ENCODE measurements at places on chromosomes 6 and 20.

DNA sequence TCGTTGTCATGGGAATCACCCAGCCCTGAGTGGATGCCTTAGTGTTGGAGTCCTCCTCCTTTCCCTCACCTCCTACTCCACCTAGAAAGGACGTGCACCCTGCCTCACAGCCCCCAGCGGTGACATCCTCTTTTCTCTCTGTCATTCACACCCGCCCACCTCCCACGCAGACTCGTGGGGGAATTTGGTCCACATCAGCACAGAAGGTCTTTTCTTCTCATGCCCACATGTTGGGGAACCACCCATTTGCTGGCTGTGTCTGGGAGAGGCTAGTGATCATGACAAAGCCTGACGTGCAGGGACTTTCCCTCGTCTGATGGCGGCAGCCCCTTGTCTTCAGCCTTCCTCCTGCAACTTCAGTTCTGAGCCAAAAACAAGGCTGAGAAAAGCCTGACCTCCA lies 96.0 kb upstream of the CNKSR3 start:
- DNase-seq = peak; percentile 72

DNA sequence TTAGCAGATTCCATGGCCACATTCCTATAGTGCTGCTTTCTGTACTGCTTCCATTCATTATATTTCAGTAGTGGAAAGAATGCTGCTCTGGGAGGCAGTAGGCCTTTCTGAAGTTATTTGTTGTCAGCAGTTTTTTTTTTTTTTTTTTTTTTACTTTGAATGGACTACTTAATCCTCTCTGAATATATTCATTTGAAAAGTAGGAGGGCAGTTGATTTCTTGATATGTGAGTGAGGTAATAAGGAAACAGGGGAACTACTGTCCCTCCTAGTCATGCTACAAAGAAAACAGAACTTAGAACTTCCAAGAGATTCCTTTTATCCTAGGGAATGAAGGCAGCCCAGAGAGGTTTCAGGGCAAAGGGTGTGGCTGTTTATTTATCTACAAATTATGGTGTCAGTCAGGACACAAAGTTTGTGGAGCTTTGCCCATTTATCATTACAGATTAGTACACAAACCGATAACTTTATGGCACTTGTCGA lies 155.9 kb downstream of the JARID2 start:
- DNase-seq = no peak

GRCh38 chr6:141562186-141562811 lies 570.4 kb upstream of the GJE1 start:
- peak; percentile 1 for DNase-seq

GRCh38 chr20:19486446-19486845 lies 271.6 kb upstream of the RIN2 start:
- no peak for DNase-seq

GRCh38 chr20:32777177-32777956 lies 15.2 kb downstream of the DNMT3B start:
- DNase-seq = no peak

GRCh38 chr6:27599859-27600532 lies 127.1 kb upstream of the ZNF184 start:
- DNase-seq = no peak

DNA sequence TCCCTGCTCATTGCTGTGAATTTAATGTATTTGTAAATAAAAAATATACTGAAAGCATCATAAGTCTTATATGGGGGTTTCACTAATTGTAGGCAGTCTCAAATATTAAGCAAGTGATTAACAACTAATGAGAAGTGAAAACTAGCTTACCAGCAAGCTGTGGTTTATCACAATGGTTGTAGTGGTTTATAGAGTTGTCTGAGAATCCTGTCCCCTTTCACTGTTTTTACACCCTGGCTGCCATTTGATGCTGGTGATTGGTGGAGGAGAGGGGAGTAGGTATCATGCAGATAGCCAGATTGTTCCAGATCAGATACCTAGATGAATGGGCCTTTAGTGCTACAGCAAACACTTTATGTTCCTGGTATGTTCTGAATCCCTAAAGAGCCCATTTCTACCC lies 6.0 kb downstream of the MKKS start:
- DNase-seq = no peak

DNA sequence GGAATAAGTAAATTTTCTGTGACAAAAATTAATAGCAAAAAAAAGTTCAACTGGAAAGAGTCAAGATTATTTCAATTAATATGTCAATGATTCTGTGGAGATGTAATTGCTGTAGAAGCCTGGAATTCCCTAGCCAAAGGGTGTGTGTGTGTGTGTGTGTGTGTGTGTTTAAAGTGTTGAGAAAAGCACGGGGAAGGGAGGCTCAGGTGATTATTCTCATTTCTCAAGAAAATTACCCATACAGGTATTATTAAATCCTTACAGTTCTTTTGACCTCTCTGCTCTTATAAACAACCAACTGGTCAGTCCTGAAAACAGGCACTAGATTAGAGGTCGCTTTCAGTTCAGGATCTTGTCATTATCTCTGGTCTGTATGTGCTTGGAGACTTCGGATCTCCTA lies 129.3 kb upstream of the SASH1 start:
- DNase-seq = no peak

GRCh38 chr6:122352981-122353664 lies 46.3 kb upstream of the HSF2 start:
- DNase-seq = no peak

DNA sequence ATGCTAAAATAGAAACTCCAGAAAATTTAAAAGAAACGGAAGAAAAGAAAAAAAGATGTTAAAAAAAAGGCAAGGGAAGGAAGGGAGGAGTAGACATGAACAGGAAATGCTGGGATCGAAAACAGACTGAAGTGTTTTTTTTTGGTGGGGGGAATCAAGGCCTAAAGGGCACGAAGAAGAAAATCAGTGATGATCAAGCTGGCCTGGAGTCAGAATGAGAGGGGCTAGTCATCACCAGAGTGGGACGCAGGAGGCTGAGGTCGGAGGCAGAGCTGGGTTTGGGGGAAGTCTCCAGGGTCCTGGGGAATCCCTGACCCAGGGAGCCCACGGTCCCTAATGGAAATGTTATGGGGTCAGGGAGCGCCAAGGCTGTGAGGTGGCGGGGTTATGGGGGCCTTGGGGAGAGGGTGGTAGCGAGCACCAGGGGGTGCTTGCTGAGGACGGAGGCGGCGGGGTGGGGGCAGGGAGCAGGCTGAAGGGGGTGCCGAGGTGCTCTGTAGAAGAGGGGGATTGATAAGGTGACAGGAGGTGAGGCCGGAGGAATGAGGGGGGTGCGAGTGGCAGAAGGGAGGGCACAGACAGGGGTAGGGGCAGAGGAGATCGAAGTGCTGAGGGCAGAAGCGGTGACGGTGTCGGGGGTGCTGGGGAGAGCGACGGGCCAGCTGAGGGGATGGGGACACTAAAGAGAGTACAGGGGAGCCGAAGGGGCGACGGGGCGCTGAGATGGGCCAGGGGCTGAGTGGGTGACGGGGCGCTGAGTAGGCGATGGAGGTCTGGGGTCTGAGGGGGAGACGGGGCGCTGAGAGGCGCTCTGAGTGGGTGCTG lies 684 bp downstream of the ZNFX1 start:
- peak; percentile 51 for DNase-seq

GRCh38 chr6:38346291-38347079 lies 293.2 kb downstream of the BTBD9 start:
- DNase-seq = no peak

DNA sequence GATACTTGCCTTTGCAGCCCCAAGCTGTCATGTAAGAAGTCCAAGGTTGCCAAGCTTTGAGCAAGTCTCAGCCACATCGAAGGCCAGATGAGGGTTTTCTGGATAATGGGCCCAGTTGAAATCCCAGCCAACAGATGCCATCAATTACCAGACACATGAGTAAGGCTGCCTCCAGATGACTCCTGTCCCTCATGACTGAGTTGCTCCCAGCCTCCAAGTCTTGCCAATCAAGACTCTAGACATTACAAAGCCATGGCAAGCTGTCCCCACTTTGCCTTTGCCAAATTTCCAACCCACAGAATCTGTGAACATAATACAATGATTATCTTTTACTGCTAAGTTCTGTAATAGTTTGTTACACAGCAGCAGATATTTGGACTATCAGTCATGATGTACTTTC lies 76.8 kb upstream of the ARMC2 start:
- DNase-seq = no peak

DNA sequence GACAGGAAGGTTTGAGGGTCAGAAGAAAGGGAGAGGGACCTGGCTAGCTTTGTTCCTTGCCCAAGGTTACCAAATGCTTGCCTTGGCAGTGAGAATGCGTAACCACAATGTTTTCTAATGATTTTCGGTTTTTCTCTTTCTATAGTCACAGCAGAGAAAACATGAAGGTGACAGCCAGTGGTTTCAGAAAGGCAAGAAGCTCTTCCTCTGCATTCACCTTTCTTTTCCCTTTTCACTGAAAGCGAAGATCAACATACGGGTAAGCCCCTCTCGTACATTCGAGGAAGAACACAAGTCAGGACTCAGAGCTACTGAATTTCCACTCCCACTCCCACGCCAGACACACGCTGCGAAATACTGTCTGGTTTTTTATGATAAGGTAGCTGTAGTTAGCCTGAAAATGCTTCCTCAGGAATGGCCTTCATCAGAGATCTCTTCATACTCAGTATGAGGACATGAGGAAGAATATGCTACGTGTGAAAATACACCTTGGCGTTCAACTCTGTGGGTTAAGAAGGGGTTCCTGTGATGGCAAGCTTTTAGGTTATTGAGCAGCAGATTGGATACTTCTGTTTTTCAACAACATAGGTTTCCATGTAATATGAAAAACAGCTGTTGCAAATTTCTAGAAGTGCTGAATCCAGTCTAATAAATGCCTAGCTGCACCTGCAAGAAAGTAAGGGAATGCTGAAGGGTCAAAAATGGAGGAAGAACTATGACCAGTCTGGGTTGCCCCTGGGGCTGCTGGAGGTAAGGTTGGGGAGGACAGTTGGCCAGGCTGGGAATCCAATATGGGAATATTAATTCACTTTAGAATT lies 7.4 kb upstream of the CD83 start:
- no peak for DNase-seq

DNA sequence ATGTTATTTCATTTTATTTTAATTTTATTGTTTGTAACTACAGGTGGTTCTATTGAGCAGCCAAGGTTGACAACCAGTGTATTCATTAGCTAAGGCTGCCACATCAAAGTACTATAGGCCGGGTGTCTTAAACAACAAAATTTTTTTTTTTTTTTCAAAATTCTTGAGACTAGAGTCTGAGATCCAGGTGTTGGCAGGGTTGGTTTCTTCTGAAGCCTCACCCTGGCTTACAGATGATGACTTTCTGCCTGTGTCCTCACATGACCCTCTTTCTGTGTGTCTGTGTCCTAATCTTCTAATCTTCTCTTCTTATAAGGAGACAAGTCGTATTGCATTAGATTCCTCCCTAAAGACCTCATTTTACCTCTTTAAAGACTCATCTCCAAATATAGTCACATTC lies 208.4 kb downstream of the MANEA start:
- DNase-seq = no peak

- DNase-seq = no peak
Observed at GRCh38 chr6:1856381-1856780, 246.7 kb downstream of the FOXC1 start.

DNA sequence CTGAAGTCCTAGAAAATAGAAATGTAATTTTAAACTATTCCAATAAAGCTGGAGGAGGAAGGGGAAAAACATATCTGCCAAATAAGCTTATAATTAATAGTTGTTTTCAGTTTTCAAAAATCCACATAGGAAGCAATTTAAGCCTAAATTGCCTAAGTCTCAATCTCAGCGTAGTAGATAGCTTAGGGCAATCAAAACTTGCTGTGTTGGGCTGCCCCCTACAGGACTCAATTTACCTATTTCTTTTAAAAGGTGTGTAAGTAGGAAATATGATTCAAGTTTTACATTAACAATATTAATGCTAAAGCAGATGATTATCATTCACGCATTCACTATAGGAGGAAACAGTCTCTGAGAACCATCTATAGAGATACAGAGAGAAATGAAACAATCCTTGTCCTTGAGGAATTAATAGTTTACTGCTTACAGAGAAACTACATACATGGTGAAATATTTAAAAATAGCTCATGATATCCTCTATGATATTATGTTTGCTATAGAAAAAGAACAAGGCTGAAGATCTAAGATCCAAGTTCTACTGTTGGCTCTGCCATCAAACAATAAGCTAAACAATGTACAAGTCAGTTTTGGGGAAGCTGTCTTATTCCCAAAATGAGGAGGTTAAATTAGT lies 102.1 kb downstream of the ATG5 start:
- DNase-seq = peak; percentile 56

DNA sequence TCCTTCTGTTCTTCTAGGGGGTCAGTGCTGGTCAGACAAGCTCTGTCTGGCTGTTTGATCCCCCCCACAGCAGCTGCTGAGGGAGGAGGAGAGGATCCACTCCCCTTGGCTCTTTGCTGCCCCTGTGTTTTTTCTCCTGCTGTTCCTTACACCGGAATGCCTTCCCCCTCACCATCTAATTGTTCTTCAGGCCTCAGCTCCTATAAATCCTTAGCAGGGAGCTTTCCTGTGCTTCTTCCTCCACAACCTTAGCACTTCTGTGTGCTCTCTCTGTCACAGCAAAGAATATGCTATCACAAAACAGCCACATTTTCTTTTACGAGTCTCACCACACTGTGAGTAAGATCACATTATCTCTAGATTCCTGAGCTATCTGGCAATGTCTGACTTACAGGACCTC lies 196.6 kb downstream of the OTOR start:
- DNase-seq = no peak

- DNase-seq = no peak
Observed at GRCh38 chr6:166277018-166277417, 31.2 kb downstream of the PRR18 start.

GRCh38 chr6:150301846-150302519 lies 66.8 kb upstream of the IYD start:
- DNase-seq = no peak

DNA sequence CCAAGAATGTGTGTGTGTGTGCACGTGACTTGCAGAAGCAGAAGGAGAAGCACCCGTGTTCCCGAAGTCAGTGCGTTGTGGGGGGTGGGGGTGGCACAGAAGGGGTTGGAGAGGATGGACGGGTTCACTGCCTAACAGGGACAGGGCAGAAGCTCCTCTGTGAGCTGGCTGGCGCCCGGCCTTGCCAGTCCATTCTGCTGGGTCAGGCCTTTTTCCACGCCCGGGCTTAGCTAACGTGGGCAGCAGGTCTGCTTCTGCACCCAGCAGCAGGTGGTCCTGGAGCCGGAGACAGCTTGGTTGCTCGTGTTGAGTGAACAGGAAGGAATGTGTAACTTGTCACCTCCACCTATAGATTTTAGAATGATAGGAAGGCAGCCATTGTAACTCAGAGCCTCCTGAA lies 374.4 kb downstream of the CDH4 start:
- no peak for DNase-seq

DNA sequence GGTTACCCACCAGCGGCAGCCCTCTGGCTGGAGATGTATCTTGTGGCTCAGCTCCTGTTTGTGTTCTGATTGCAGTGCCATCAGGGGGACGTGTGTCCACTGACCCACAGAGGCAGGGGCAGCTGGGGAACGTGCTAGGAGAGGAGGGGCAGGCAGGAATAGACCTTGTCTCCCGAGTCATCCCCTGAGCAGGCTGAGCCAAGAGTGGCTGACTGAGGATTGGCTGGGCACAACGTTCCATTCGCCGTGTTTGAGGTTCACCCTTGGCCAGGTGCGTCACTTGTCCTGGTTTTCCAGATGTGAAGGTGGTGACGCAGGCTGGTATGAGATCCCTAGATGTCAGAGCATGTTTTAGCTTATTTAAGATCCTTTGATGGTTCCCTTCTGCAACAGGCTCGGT lies 57.7 kb downstream of the ADNP start:
- no peak for DNase-seq

All from stimulated activated CD4-positive, alpha-beta T cell treated with anti-CD3 and anti-CD28 coated beads, Interleukin-12 subunit alpha, Interleukin-12 subunit beta, amount 100 ng/mL, for 4 hours (primary cell).